ENCODE measurements at places on chromosomes 16 and 17. TPM values are rescaled to one million over a fixed set of nuclear protein-coding genes. Genes with fewer than 3 reads are reported as not detected.

PRDM7 gene
- total RNA-seq = not detected

ZNF764 gene
- 7.3 TPM for total RNA-seq

NOD2 gene
- total RNA-seq = 0.29 TPM

QRICH2 gene
- total RNA-seq = 3.7 TPM

CDC6 gene
- total RNA-seq = 154 TPM

NIP7 gene
- total RNA-seq = 114 TPM

CCDC200 gene
- total RNA-seq = not detected

EME1 gene
- 24.6 TPM for total RNA-seq

TEN1 gene
- 14.7 TPM for total RNA-seq

BMERB1 gene
- 1.4 TPM for total RNA-seq

SEPTIN12 gene
- not detected for total RNA-seq

RASL10B gene
- total RNA-seq = 11.0 TPM

MT1A gene
- 14.0 TPM for total RNA-seq

NPIPA8 gene
- 0.24 TPM for total RNA-seq

KRTAP4-9 gene
- not detected for total RNA-seq

EPOP gene
- total RNA-seq = 37.8 TPM

MIEN1 gene
- total RNA-seq = 40.6 TPM

KIF19 gene
- not detected for total RNA-seq

CCDC154 gene
- 1.5 TPM for total RNA-seq

ST6GALNAC1 gene
- not detected for total RNA-seq

DNAH17 gene
- total RNA-seq = 0.86 TPM

MAP2K6 gene
- total RNA-seq = 33.6 TPM
